Bone marrow (tissue), 2 donors: ENCODE measurements at places on chromosomes 6 and 20.

DNA sequence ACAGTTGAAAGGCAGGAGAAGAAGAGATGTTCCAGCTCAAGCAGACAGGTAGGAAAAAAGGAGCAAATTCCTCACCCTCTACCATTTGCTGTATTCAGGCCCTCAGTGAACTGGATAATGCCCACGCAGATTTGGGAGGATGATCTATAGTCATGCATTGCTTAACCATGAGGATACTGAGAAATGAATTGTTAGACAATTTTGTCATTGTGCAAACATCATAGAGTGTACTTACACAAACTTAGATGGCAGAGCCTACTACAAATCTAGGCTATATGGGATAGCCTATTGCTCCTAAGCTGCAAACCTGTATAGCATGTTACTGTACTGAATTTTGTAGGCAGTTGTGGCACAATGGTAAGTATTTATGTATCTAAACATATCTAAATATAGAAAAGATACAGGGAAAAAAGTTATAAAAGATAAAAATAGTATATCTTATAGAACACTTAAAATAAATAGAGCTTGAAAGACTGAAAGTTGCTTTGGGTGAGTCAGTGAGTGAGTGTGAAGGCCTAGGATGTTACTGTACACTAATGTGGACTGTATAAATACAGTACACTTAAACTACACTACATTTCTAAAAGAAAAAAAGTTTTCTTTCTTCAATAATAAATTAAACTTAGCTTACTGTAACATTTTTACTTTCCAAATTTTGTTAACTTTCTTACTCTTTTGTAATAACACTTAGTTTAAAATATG, 672.3 kb downstream of the UTRN start:
- no peak for DNase-seq

GRCh38 chr20:7285918-7286556, 518.6 kb downstream of the BMP2 start:
- DNase-seq: no peak

DNA sequence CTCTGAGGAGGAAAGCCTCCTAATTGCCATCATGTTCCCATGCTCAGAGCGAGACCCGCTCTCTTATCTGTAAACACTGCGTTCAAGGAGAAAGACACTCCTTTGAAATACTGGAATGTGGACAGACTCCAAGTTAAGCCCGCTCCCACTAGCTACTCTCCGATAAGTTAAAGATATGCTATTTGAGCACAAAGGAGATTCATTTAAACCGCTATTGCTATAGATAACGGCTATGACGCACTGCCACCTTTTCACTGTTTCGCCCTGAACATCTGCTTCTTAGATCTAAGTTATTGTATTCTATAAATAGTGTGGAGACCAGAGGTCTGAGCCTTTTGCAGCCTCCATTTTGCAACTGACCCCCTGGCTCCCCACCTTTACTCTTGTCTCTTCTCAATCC, 82.3 kb downstream of the GPX5 start:
- DNase-seq: no peak

DNA sequence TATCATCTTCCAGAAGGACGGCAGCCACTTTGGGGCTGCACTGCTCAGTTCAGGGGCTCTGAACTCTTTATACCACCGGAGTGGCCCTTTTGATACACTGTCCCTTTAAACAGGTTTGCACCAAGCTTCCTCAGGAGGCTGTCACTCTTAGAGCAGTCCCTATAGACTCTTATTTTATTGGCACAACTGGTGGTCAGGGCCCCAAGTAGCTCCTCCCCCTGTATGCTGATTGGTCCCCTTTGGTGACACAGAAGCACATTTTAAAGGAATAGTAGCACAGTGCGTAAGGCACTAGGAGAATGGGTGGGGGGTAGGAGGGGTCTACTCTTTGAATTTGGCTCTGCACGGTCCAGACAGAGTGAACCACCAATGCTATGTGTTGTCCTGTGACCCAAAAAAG, 122.6 kb upstream of the MLN start:
- no peak for DNase-seq

GRCh38 chr6:167285077-167285770, 5.9 kb upstream of the UNC93A start:
- DNase-seq: no peak

DNA sequence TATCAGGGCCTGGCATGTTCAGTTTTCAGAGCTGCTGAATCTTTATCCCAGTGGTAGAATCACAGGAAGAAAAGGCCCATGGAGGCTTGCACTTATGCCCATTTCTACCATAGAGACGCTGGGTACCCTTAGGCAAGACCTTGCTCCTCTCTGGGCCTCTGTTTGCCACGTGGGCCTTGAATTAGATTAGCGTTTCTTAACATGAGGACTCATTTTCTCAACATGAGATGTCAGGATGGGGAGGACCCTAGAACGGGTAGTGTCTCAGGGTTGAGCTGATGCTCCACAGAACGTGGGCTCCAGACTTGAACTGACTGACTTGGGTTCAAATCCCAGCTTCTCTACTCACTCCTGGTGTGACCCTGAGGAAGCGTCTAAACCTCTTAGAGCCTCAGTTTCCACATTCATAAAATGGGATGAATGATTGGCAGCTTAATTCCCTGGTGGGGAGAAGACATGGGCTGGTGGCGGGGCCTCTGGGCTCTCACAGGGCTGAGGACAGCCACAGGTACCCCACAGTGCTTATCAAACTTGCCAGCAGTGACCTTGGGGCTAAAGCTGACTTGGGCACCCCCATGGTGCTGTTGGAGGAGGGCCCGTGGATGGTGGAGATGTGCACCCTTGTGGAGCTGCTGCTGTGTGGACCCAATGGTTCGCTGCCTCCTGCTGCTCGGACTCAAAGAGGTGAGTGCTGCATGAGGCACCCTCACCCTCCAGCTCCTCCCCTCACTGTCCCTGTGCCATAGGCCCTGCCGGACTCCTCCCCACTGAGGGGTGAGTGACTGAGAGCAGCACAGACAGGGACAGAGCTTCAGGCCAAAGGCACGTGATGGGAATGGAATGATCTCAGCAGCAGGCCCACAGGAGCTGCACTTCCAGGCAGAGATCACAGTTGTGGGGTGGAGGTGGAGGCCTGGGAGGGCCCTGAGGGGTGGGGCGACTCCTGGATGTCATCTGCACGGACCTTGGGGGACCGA, 28.2 kb downstream of the SUN5 start:
- no peak for DNase-seq

DNA sequence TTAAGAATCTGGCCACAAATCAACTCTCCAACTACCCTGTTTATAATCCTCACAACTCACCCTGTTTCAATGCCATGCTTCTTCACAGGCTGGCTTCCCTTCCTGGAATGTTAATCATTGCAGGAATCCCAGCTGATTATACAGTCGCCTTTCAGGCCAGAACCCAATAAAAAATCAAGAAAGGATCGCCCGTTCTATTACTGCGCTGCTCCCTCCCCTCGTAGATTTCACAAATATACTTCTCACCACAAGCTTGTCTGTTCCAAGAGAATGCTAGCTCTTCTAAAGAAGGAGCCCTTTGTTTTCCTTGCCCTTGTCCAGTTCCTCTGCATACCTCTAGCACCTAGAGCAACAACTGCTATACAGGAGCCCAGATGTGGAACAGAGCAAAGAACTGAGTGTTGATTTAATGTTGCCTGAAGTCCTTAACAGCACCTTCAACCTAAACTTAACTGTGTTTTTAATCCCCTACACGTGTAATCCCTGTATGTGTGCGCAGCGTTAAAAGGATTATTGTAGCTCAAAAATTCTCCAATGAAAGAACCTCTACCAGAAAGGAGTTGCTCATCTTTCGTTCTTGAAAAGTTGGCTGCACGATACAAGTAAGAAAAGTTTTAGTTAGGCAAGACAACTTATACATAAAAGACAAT, 988 bp downstream of the ECHDC1 start:
- DNase-seq: no peak

DNA sequence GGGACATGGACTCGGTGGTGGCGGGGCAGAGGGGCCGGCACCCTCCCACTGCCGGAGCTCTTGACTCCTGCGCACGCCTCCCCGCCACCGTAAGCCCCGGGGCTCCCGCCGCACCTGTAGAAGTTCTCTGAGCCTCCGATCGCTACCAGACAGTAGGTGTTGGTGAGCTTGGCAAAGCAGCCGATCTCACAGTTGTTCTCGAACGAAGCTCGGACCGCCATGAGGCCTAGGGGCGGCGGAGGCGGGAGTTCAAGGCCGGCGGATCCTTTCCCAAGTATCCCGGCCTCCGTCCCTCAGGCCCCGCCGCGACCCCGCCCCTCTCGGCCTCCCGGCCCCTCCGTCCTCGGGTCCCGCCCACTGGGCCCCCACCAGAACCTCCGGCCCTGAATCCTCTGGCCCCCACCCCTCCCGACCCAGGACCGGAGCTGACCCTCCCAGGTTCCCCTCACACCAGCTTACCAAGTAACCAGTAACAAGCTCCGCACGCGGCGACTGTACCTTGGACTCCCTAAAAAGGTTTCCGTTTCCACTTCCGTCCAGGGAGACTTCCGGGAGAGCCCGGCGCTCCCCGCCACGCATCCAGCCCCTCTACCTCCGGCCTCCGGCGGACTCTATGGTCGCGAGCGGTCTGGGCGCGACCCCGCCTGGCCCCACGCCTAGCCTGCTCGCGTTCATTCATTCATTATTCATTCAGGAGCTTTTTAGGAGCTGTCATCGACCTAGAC, at the start of gene EIF6:
Gene EIF6, minus strand, starts transcription at position 506 of the 725 bp plus-strand sequence. Its CDS starts 285 bp downstream, at position 221.
- peak; percentile 45 for DNase-seq
